ENCODE measurements at places on chromosomes 5 and 9.

- DNase-seq: no peak
These were observed 190.3 kb downstream of the GOLPH3 start for GRCh38 chr5:31983851-31984250.

- DNase-seq: no peak
These were observed 35.4 kb upstream of the BARHL1 start for GRCh38 chr9:132547052-132547431.

DNA sequence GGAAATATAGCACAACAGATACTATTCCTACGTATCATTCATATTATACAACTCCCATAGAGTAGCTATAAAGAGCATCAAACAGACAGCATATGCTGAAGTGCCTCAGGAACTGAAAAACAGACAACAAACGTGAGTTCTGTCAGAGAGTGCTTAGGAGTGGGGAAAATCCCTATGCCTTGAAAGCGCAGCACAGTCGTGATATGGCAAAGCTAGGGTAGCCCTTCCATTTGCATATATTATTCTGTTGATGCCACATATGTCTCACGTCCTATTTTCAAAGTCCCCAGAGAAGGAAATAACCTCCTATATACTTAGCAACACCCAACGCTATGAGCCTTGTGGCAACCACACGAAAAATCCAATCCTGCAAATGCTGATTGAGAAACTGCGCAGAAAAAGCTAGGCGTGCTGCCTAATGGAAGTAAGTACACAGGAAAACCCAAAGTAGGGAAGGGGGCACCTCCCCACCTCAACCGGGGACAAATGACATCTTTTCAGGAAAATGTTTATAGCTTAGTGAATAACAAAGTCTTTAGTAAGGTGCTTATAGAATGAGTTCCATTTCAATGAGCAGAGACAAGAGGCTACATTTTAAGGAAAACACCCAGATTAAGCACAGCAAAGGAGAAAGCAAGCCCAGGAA is 105.1 kb downstream of the MED10 start:
- no peak for DNase-seq

DNA sequence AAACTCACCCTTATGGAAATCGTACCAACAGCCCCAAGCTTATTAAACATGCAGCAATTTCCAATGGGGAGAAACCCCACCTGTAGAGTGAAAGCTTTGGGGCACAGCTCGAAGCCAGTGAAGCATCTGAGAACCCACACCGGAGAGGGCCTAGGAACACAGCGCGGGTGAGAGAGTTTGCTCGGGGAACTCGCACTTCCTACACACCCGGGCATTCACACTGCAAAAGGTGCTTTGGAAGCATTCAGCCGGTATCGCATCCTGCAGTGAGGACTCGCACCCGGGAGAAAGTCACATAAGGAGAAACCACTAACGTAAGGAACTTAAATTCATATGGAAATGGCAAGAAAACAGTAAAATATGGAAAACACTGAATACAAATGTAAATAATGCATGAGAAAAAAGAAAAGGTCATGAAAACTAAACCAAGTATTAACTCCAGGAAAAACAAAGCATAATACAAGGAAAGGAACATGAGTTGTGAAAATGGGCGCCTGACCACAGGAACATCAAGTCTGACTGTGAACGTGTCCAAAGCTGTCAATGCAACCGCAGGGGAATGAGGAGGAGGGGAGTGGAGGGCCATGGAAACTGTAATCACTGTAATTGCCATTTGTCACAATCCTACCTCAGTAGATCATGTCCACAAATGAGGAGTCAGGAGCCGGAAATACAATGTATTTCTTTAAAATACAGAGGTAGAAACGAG is 28.7 kb downstream of the CAMSAP1 start:
- DNase-seq: no peak

DNA sequence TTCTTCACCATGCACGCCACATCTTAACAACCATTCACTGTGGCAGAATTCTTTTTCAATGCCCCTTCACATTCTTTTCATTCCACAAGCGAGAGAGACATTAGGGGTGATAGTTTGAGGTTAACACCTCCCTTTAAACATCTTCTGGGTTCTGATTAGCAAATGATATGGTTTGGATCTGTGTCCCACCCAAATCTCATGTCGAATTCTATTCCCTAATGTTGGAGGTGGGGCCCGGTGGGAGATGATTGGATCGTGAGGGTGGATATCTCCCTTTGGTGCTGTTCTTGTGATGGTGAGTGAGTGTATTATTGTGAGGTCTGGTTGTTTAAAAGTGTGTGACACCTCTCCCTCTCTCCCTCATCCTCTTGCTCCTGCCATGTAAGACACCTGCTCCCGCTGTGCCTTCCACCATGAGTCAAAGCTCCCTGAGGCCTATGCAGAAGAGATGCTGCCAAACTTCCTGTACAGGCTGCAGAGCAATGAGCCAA is 46.1 kb upstream of the RAI14 start:
- no peak for DNase-seq

DNA sequence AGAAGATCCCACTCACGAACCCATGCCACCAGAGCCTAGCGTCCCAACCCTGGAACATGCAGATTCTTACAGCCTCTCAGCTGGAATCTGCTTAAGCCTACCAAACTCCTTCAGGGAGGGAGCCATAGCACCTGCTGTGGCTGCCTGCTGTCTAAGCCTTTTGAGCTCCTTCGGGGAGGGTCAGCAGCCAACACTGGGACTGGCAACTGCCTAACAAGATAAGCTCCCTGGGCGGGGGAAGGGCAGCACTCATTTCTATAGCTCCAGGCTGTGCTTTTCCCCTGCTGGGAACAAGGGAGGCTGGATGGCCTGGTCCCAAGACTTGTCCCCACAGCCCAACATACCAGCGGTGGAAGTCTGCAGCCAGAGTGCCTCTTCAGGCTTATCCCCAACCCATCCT is 199.1 kb upstream of the OR13F1 start:
- no peak for DNase-seq
